ENCODE measurements at places on chromosomes 3 and 15.

GRCh38 chr3:17749281-17749680 lies 6.8 kb upstream of the TBC1D5 start:
- no peak for DNase-seq

DNA sequence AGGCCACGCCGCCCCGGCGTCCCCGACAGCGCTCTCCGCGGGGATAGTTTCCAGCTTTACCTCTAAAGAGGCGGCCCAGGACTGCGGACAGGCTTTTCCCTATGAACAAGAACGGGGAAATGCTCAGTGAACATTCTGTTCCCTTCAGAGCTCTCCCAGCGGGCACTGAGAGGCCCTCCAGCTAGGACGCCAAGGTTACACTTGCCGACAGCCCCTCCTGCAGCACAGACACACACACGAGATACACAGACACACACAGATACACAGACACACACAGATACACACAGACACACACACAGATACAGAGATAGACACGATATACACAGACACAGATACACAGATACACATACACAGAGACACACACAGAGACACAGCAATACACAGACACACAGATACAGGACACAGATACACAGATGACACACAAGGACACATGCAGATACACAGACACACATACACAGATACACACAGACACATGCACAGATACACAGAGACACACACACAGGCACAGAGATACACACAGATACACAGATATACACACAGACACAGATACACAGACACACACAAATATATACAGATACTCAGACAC lies 533 bp upstream of the OCA2 start:
- DNase-seq, result no peak

GRCh38 chr3:116815321-116815720 lies 105.7 kb downstream of the TUSC7 start:
- DNase-seq, result no peak

DNA sequence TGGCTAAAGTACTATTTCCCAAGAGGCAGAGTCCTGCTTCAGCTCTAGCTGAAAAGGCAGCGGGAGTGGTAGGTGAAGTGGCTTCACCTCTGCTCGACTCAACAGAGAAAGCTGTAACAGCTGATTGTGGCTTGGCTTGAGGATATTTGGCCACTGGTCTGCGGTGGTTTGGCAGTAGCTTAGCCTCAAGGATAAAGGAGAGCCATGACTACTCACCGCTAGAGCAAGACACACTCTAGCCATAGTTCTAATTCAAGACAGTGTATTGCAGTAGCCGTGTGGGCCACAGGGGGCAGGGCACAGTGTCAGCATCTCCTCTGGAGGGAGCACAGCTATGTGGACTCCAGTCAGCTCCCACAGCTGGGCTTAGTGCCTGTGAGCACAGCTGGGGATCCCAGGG lies 23.5 kb downstream of the TPRG1 start:
- no peak for DNase-seq

DNA sequence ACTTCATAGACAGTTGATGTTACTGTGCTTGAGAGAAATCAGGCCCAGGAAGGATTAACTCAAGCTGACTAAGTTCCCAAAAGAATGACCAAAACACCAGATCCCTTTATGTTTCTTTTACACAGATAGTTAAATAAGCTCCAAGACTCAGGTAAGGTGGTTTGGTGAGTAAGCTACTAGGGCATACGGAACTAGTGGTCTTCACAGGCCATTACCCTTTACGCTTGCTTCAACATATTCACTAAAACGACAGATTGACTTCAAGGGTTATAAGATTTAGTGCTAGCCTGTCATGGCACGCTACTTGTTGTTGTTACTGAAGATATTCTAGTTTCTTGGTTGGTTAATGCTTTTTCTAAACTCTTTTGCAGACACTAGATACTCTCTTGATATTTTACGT lies 369.3 kb downstream of the LPP start:
- DNase-seq, result no peak

- no peak for DNase-seq
Measured at GRCh38 chr3:5462086-5462485, 274.6 kb downstream of the EDEM1 start.

DNA sequence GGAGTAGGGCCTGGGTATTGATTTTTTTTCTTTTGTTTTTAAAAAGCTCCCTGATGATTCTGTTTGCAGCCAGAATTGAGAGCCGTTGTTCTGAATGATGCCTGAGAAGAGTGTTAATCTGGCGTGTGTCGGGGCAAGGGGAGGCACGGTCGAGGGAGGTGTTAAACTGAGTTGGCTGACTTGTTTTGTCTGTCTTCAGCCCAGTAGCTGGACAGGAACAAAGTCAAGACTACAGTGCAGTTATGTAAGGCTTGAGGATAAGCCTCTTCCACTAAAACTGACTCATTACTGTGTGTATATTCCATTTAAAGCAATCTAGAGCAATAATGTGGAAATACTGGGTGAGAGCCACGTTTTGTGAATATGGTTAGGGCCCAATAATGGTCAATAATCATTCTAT lies 119.0 kb upstream of the DLG1 start:
- DNase-seq, result no peak

- no peak for DNase-seq
Measured at GRCh38 chr15:88894348-88894818, 961 bp downstream of the HAPLN3 start.

DNA sequence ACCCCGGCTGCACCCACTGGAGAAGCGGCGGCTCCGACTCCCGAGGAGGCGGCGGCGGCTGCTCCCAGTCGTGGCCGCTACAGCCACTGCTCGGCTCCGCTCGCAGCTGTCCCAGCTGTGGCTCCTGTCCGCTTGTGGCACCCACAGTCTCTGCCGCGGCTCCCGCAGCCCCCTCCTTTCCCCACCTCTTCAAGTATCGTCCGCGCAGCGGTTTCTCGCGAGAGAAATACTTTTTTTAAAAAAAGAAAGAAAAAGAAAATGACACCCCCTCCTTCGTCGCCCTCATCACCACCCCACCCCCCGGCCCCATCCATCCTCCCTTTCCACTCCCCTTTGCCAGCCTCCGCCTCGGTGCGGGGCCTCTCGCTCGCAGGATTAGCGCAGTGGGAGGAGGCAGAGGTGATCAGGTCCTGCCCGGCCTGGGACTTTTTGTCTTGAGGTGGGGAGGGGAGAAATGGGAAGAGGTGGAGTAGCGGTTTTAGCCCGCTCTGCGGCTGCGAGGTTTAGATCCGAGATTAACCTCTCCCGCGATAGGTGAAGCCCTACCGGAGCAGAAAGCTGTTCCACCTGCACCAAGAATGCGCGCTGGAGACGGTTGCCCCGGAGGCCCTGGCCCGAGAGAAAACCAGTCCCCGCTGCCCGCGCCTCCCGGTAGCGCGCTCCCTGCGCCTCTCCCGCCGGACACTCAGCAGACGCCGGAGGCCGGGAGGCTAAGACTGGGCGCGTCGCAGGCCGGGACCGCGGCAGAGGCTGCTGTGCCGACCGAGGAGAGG lies at the start of gene FBN1:
TSS of gene FBN1 (minus strand) at position 152 of the 773 bp plus-strand sequence. CDS start 940 bp downstream, outside the sequence.
- peak; percentile 52 for DNase-seq
